ENCODE measurements at places on chromosomes 6 and 20. TPM values are rescaled to one million over a fixed set of nuclear protein-coding genes. Genes with fewer than 3 reads are reported as not detected.

GRCh38 chr6:31396422-31397152 lies 6.8 kb upstream of the MICA start:
- no peaks in the 10 kb centered on the region for H3K27me3 ChIP-seq
- no peak overlapping the region for H3K4me3 ChIP-seq

DNA sequence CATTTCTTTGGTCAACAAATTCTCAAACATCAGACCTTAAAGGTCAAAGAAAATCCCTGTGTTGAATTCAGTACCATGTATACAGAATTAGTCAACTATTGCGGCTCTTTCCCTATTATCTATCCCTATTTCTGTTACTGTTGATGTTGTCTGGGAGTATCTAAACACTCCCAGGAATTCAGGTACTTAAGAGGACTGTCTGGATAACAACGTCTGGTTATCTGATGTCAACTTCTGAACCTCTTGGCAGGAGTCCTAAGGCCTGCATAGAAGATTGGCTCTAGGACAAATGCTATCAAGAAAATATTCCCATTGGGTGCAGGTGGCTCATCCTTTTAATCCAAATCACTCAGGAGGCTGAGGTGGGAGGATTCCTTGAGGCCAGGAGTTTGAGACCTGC lies 255.6 kb downstream of the KHDC1L start:
- H3K27me3 ChIP-seq = no peaks in the 10 kb centered on the region
- no peak overlapping the region for H3K4me3 ChIP-seq
- no peak overlapping the region for H3K27ac ChIP-seq
- DNase-seq = no peak
- no peaks in the 10 kb centered on the region for H3K4me1 ChIP-seq

GRCh38 chr20:25011831-25012241 lies 19.3 kb upstream of the APMAP start:
- H3K4me1 ChIP-seq = peaks cover 6% of the 10 kb centered on the region
- no peak overlapping the region for H3K4me3 ChIP-seq
- H3K36me3 ChIP-seq = peaks cover 85% of the 10 kb centered on the region
- no peaks in the 10 kb centered on the region for H3K27me3 ChIP-seq
- H3K27ac ChIP-seq = no peak overlapping the region

DNA sequence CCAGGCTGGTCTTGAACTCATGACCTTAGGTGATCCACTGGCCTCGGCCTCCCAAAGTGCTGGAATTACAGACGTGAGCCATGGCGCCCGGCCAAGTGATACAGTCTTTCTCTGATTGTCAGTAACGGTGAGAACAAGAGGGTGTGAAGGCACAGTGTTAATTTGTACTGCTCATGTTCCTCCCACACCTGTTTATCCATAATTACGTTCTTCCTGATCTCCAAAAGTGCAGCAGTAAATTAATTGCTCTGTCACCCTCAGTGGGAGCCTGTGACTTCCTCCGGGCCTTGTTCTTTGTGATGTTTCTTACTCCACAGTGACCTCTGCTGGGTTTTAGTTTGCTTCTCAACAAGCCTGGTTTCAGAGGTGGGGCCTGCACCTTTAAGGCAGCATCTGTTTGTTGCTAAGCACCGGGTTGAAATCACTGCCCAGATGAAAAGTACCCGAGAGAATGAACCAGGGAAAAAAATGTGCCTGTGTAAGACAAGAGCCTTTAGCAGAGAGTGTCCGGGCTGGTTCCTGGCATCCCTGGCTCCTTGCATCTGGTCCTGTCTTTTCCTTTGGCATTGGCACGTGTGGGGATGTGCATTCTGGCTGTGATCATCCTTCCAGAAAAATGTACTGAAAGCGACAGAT lies 89.1 kb upstream of the CLDN20 start:
- H3K36me3 ChIP-seq = no peaks in the 10 kb centered on the region
- peaks cover 6% of the 10 kb centered on the region for H3K4me1 ChIP-seq
- peak; percentile 60 for DNase-seq
- no peak overlapping the region for H3K4me3 ChIP-seq

DNA sequence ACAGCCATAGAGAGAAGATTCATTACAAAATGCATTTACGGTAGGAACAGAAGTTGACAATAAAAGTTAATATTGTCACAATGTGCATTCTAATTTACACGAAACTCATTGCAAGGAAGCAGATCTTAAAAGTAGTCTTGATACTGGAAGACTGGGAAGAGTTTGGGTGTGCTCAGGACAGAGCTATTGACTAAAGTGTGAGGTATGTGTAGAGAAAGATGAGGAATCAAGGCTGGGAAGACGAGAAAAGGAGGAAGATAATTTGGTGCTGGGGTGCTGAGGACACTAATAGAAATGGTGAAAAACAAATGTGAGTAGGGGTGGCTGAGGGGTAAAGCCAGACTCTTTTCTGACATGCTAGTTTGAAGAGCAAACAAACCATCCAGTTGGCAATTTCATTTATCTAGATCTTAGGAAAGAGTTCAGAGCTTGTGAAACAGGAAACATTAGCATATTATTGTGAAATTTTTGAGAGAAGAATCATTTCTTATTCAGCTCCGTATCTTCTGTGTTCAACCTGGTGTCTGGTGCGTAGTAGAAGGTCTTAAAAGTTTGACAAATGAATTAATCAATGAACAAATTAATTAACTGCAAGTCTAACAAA lies 72.7 kb downstream of the ELOVL4 start:
- no peak overlapping the region for H3K27ac ChIP-seq
- DNase-seq = no peak
- H3K27me3 ChIP-seq = no peaks in the 10 kb centered on the region
- H3K4me3 ChIP-seq = no peak overlapping the region

Gene PHACTR1
- 0.46 TPM for polyA plus RNA-seq

Gene WASF1
- polyA plus RNA-seq = 7.0 TPM

All from stomach (tissue), 19 donors.